Lower lobe of right lung (tissue), 2 donors: ENCODE measurements at places on chromosomes 7 and 10. TPM values are rescaled to one million over a fixed set of nuclear protein-coding genes. Genes with fewer than 3 reads are reported as not detected.

DNA sequence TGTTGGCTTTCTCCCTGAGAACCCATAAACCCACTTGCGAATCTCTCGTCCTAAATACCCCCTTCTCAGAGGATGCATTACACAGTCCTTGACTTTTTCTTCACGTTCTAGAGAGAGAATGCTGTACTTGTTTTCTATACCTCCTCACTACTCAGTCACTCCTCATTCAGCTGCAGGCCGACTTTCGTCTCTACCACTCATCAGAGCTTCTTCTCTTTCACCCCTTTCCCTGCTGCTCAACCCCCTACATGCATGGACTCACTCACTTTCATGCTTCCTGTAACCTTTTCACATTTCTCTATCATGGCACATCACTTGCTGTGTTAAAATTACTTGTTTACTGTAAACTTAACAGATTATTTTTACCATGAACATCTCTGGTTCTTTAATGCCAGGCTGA lies 19.8 kb downstream of the MDFIC start:
- DNase-seq = no peak

DNA sequence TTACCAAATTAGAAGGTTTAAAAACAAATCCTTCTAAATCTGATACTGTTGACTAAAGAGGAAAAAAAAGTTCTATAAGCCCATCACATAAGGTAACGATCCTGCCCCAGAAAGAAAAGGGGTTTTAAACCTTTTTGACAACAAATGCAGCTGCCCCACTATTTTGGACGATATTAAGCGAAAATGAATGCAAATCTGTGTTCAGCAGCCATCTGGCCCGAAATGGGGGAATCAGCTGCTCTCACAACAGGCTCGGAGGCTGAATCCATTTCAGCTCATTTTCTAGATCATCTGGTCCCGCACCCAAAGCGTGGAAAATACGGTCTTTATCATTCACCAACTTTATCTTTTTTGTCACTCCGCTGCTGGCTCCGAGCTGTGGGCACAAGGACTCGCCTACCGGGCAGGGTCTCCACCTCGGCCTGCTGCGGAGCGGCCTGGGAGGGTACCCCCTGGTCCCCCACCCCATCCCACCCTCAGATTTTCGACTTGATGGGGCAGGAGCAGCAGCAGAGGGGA lies 2.4 kb upstream of the EBF3 start:
- DNase-seq = no peak

GRCh38 chr10:129888784-129889616 lies 75.1 kb downstream of the EBF3 start:
- DNase-seq = no peak

DNA sequence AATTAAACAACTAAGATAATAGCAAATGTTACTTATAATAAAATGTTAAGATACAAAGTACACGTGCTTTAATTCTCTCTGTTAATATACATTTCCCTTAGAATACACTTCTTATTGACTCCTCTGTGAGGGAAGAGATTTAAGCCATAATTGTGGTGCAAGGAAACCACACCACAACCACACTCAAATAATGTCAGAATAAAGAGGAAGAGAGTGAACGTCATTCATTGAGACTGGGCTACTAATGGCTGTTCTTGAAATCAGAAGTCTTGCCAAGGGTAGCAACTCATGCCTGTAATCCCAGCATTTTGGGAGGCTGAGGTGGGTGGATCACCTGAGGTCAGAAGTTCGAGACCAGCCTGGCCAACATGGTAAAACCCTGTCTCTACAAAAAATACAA lies 10.0 kb downstream of the FAM171A1 start:
- DNase-seq = no peak

The OR2A25 gene
- total RNA-seq = not detected

DNA sequence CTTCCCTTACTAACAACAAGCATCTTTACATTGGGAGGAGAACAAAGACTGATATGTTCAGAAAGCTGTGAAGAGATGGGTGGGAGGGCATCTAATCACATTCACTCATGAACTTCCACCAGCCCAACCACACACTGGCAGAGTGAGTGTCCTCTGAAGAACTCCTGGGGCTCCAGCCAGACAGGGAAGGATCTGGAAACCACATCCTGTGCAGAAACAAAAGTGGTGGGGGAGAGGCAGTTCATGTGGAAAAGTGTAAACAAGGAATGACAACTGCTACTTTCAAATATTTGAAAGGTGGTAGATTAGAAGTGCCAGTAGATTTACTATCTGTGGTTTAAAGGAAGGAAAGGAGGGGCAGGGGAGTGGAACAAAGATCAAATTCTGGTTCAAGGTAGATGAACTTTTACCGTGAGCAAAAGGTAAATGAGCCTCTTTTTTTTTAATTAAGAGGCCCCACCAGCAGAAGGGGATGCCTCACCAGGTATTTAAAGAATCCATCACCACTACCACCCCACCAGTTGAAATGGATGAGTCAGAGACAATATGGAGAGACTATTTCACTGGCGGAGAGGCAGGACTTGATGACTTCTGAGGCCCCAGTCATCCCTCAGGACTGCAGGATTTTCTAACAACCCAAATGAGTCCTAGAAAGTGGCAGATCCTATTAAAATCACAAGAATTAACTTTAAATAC lies 34.5 kb downstream of the GOT1 start:
- no peak for DNase-seq

GRCh38 chr10:90964781-90965465 lies 44.0 kb upstream of the ANKRD1 start:
- DNase-seq = no peak

The GFRA1 gene
- 9.8 TPM for total RNA-seq

GRCh38 chr7:23520582-23520981 lies 11.2 kb downstream of the TRA2A start:
- DNase-seq = no peak

The FGFBP3 gene
- total RNA-seq = 0.77 TPM

DNA sequence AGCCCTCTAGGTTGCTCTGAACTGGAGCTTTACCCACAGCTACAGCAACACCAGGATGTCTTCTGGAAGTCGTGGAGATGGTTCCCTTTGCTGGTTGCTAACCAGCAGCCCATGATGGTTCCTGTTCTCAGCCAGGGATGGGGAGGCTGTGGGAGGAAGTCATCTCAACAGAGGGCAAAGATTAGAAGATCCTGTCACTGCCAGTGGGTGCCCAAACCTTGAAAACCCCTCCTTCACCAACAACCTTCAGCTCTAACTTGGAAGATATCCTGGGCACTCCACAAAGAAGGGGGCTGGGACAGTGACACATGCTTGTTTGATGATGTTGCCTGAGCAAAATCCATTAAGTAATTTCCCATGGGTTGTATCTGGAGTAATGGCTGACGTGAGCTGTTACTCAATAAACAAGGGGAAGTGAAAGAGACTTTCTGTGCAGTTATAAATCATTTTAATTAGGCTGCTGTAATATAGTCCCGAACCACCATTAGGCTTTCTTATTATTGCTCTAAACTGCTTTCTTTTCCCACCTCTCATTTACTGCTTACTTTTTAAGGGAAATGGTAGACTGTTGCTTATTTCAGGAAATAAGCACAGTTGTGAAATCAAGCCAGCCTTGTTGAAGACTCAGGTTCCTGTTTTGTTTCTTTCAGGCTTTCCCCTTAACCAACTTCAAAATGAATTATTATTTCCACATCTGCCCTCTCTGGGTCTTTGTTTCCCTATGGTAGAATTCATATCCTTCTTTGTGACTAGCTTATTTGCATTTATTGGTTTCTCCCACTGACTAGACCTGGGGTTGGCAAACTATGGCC lies 124.8 kb downstream of the PPP1R17 start:
- DNase-seq = peak; percentile 42
